Lower lobe of right lung (tissue), 2 donors: ENCODE measurements at places on chromosomes 7 and 10. TPM values are rescaled to one million over a fixed set of nuclear protein-coding genes. Genes with fewer than 3 reads are reported as not detected.

DNA sequence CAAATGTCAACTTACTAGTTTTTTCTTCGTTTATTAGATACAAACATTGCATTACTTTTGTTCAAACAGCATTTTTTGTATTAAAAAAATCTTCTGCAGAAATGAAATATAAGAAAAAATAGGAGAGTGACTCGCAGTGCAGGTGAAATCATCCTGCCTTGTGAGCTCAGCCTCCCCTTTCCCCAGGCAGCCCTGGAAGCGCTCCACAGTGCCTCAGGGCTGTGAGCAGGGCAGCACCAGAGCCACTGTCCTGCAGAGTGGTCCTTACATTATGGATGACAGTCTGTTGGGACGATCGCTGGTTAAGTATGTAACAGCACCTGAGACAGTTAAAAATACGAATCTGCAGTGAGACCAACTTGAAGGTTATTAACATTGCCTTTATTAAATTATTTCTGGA is 695.4 kb upstream of the POM121L12 start:
- DNase-seq = no peak
- no peaks in the 10 kb centered on the region for H3K27me3 ChIP-seq
- no peak overlapping the region for H3K4me3 ChIP-seq
- H3K36me3 ChIP-seq = no peaks in the 10 kb centered on the region
- no peaks in the 10 kb centered on the region for H3K4me1 ChIP-seq
- no peak overlapping the region for H3K27ac ChIP-seq

DNA sequence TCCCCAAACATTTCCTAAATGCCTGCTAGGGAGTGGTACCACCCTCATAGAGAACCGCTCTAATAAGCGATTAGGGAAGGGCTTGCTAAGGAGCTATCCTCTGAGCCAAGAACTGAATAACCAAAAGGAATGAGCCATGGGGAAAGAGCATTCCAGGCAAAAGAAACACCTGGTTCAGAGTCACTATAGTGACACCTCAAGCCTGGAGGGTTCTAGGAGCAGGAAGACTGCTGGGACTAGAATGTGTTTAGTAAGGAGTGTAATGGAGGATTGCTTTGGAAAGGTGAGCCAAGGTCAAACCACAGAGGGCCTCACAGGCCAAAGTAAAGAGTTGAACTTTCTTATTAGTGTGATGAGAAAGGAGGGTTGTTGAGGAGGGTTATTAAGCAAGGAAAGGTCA is 38.7 kb upstream of the NRBF2 start:
- DNase-seq = no peak
- H3K4me3 ChIP-seq = no peak overlapping the region
- no peaks in the 10 kb centered on the region for H3K4me1 ChIP-seq
- no peak overlapping the region for H3K27ac ChIP-seq
- no peaks in the 10 kb centered on the region for H3K27me3 ChIP-seq

- peaks cover 2% of the 10 kb centered on the region for H3K36me3 ChIP-seq
- H3K4me3 ChIP-seq = no peak overlapping the region
- no peak overlapping the region for H3K27ac ChIP-seq
- no peaks in the 10 kb centered on the region for H3K27me3 ChIP-seq
These were observed 48.3 kb downstream of the COL17A1 start for GRCh38 chr10:104037261-104037951.

GRCh38 chr10:104981995-104982394 is 340.9 kb downstream of the SORCS3 start:
- H3K4me3 ChIP-seq = no peak overlapping the region
- no peaks in the 10 kb centered on the region for H3K27me3 ChIP-seq
- H3K4me1 ChIP-seq = no peaks in the 10 kb centered on the region
- no peak for DNase-seq
- H3K27ac ChIP-seq = no peak overlapping the region

GRCh38 chr7:43018446-43018845 is 86.3 kb downstream of the MRPL32 start:
- DNase-seq = no peak
- H3K36me3 ChIP-seq = no peaks in the 10 kb centered on the region
- H3K27me3 ChIP-seq = no peaks in the 10 kb centered on the region
- no peak overlapping the region for H3K27ac ChIP-seq

Gene OR2A1
- total RNA-seq = 0.15 TPM

Gene C10orf143
- 3.7 TPM for total RNA-seq

Gene SLC26A5
- 1.8 TPM for total RNA-seq

Gene PIP
- total RNA-seq = 12.6 TPM
